ENCODE measurements at places on chromosomes 13 and 19.

GRCh38 chr13:42549552-42549936 lies 24.4 kb upstream of the TNFSF11 start:
- no peak for DNase-seq

GRCh38 chr19:7544626-7545025 lies 9.1 kb downstream of the PNPLA6 start:
- DNase-seq, result no peak

GRCh38 chr13:48653472-48653939 lies at the start of gene CYSLTR2:
Gene CYSLTR2, plus strand, starts transcription at chr13:48653929. Its CDS starts 52,889 bp downstream, at chr13:48706818.
- DNase-seq, result no peak

DNA sequence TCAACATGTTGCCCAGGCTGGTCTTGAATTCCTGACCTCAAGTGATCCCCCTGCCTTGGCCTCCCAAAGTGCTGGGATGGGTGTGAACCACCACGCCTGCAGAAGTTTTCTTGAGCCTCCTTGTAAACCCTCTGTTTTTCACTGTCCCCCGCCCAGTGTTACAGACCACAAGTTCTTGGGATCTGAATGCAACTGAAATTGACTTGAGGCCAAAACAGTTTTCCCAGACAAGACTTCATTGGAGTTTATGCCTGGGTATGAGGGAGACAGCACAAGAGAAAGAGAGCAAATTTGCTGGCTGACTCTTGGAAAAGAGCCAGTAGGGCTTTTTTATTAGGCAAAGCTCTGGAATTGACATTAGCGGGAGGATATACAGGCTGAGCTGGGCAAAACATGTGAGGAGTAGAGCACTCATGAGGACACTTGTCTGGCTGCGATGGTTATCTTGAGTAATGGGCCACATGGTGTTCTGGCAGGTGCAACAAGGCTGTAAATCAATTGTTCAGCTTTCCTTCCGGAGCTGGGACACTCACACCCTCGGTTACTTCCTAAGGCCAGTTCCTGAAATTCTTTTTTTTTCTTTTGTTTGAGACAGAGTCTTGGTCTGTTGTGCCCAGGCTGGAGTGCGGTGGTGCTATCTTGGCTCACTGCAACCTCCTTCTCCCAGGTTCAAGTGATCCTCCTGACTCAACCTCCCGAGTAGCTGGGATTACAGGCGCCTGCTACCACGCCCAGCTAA lies 12.7 kb upstream of the HNRNPL start:
- no peak for DNase-seq

DNA sequence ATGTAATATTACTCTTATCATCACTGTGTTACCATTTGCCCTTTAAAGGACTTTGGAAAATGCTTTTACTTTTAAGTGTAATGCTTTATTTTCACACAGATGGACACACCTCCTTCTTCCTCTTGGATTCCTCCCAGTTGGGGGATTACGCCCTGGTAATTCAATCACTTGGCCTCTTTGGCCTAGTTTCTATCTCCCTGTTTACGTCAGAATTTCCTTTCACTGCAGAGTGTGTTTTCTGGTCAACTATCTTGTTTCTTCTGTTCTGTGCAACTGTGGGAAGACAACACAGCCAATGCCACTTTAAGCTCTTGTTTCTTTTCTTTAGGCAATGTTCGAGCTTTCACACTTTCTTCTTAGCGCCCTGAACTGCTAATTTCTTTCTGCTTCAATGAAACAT lies 257.3 kb upstream of the MAB21L1 start:
- no peak for DNase-seq

DNA sequence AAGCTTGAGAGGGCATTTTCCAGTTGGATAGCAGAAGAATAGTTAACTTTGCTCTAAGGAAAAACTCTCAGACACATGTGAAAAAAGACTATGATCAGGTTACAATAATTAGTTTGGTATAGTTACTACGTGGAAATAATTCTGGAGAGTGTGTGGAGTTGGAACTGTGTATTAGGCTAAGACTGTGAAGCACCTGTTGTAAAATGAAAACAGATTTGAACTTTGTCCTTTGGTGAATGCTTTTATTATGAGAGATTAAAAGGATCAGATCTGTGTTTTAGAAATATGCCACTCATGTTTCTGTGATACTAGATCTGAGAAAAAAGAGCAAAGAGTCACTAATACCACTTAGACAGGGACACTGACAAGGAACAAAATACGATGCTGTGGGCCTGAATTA lies 807.5 kb upstream of the ATXN8OS start:
- no peak for DNase-seq

DNA sequence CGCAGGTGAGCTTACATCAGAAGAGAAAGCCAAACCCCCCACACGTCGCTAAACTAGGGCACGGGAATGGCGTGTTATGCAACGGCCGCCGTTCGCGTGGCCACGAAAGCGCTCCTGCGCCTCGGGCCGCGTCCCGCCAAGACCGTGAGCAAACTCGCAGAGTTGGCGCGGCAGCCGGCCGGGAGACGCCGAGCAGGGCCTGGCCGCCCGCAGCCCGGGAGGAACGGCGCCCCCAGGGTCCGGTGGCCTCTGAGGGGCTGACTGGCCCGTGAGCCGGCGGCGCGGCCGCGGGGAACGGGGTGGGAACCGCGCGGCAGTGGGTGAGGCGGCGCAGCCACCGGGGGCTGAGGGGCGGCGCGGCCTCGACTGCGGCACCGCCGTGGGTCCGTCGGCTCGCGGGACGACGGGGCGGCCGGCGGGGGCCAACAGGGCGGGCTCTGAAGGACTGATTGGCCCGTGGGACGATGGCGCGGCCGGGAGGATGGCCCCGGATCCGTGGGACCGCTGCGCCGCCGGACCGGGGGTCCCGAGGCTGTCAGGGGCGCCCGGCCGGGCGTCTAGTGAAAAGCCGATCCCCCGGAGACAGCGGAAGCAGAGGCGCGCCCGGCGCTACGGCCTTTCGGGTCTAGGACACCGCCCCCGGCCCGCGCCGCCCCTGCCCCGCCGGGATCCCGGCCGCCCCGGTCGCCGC lies 903 bp downstream of the LATS2 start:
- DNase-seq, result no peak

DNA sequence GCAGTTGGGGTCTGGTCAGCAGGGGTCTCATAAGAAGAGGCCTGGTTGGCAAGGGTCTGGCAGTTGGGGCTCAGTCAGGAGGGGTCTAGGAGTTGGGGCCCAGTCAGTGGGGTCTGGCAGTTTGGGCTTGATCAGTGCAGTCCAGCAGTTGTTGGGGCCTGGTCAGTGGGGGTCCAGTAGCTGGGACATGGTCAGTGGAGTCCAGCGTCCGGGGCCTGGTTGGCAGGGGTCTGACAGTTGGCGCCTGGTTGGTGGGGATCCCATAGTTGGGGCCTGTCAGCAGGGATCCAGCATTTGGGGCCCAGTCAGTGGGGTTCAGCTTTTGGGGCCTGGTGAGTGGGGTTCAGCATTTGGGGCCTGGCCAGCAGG lies 60.5 kb upstream of the TPM4 start:
- DNase-seq, result no peak

GRCh38 chr13:72570019-72570418 lies 157.4 kb downstream of the MZT1 start:
- DNase-seq, result no peak

DNA sequence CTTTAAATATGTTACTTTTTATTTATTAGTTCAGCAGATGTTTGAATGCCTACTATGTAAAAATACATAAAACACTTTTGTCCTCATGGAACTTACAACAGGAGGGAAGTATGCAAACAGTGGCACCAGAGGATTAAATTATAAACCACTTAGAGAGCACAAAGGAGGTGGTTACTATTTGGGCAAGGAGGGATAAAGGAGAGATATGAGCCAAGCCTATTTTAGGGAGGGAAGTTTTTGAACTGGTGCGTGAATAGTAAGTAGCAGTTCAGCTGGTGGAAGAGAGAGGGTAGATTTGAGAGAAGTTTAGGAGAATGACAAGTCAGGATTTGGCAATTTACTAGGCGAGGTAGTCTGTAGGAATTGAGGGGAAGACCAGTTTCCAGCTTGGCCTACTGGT lies 8.6 kb downstream of the AKAP11 start:
- no peak for DNase-seq

DNA sequence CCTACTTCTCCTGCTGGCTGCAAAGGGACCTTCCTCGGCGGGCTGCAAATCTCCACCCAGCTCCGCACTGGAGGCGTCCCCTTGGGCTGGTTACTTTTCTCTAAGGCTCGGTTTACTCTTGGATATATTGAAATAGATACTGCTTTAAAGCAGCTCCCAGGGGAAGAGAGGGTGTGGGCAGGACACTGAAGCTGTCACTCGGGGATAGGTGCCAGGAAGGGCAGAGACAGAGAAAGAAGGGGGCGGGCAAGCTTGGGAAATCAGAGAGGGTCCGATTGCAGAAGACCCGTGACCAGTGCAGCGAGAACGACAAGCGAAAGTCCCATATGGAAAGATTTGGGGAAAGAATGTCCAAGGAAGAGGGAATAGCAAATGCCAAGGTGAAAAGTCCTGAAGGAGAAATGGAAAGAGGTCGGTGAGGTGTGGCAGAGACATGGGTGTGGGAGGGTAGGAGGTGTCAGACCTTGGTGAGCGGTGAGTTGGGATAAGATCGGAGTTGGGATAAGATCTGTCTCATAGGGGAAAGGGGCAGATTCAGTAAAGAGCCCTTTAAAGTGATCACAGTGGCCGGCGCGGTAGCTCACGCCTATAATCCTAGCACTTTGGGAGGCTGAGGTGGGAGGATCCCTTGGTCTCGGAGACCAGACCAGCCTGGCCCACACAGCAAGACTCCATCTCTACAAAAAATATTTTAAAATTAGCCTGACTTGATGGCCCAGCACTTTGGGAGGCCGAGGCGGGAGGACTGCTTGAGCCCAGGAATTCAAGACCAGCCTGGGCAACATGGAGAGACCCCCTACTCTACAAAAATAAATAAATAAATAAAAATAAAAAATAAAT lies 618 bp downstream of the THSD8 start:
- no peak for DNase-seq

GRCh38 chr19:8697671-8698432 lies 743 bp downstream of the ACTL9 start:
- no peak for DNase-seq

GRCh38 chr13:91729859-91730258 lies 331.4 kb downstream of the GPC5 start:
- DNase-seq, result no peak

GRCh38 chr13:113950451-113951245 lies 23.2 kb downstream of the C13orf46 start:
- no peak for DNase-seq

DNA sequence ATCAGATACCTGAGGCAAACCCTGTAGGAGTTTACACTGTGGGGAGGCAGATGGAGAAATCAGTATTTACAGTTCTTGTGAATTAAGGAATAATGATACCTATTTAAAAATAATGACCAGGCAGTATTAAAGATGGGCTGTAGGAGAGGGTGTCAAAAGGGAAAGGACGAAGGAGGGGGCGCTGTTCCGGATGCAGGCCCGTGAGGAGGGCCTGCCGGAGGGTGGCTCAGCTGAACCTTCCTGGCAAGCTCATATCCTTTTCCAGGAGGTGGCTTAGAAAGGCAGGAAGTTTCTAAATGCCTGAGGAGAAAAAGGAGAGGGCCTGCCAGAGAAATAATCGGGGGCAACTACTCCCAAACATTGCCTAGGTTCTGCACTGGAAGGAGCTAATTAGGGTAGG lies 46.6 kb downstream of the MBNL2 start:
- DNase-seq, result no peak

DNA sequence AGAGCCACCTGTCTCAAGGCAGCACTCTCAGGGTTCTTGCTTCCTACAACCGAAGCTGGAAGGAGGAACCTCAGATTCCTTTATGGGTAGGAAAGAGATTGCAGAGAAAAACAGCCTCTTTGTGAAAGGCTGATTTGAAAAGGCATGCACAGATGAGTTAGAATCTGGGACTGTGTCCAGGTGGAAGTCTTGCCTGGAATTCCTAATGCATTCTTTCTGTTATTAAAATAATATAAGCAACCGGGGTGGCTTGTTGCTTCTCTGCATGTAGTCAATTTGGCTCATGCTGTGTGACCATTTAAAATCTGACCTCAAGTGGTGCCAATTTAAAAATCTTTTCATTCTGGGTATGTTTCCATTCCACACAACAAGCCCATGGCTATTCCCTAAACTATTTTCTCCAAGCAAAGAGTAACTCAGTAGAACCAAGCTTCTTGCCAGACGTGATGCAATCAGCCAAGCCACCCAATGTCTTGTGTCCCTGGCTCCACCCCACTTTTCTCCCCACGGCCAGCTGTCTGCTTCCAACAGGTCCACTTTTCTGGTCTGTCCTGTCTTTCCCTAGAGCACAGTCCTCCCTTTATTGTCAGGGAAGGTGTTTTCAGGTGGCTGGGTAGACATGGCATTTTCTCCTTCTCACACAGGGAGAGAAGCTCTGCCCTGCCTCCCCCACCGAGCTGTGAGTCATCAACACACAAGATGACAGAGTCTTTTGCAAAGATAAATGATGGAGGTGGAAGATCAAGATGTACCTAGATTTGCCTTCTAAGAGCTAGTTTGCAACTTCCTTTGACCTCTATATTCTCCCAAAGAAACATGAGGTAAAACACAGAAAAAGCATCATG lies 394.3 kb downstream of the FOXO1 start:
- DNase-seq, result peak; percentile 20

GRCh38 chr19:15587663-15588062 lies 27.4 kb upstream of the CYP4F8 start:
- DNase-seq, result no peak

- no peak for DNase-seq
Measured at GRCh38 chr19:28294395-28294794, 918.6 kb downstream of the UQCRFS1 start.

- no peak for DNase-seq
Measured at GRCh38 chr13:81058916-81059290, 718.0 kb upstream of the SPRY2 start.

GRCh38 chr19:10977742-10978092 lies 16.9 kb downstream of the SMARCA4 start:
- no peak for DNase-seq

DNA sequence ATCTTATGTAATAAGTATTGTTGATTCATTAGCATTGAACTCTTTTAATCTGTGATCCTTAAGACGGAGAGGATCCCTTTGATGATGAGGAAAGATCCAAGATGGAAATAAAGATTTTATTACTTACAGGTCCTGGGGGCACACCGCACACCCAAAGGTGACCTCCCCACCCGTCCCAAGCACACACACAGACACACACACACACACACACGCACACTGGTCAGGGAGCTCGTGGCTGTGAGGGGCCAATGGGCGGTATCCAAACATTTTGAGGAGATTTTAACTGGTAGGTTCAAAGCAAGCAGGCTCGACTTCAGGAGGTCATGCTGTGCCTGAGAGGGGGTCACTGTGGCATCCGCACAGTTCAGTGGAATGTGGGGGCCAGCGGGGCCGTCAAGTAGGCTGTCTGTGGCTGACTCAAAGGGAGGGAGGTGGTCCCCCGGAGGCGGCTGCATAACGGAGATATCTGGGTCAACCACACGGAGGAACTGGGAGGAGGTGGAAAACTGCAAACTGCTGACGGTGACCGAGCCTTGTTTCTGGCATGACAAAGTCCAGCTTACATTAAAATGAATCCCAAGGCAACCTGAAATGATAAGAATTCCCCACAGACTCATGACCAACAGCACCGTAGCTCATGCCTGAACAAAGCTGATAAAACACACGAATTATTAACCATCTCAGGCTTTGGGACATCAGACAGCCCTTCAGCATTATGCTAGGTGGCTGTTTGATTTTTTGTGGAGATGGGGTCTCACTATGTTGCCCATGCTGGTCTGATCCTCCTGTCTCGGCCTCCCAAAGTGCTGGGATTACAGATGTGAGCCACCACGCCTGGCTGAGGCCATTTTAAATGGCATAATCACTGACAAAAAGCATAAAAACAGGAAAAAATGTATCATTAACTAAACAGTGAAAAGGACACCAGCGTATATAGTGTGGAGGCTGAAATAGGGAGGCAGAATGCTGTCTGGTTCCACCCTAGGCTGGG lies 20.9 kb upstream of the SIGLEC11 start:
- no peak for DNase-seq
